Fibroblast of mammary gland (primary cell): ENCODE measurements at places on chromosomes 3 and 15.

GRCh38 chr3:14564741-14565140 is 24.6 kb upstream of the GRIP2 start:
- no peak for DNase-seq

DNA sequence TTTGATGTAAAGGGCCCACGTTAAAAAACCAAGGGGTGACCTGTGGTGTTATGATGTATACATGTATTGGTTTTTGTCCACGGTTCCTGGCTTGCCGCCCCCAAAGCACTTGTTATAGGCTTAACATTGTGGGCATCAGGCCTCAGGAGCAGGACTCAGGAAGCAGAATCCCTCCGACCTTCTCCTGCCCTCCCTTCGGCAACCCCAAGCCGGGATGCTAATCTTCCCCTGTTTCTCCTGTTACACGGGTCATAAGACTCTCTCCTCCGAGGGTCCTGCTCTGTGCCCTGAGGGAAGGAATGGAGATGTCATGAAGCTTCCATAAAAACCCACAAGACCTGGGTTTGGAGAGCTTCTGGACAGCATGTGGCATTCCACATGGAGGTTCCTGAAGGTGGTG is 48.8 kb downstream of the RPLP1 start:
- no peak for DNase-seq

DNA sequence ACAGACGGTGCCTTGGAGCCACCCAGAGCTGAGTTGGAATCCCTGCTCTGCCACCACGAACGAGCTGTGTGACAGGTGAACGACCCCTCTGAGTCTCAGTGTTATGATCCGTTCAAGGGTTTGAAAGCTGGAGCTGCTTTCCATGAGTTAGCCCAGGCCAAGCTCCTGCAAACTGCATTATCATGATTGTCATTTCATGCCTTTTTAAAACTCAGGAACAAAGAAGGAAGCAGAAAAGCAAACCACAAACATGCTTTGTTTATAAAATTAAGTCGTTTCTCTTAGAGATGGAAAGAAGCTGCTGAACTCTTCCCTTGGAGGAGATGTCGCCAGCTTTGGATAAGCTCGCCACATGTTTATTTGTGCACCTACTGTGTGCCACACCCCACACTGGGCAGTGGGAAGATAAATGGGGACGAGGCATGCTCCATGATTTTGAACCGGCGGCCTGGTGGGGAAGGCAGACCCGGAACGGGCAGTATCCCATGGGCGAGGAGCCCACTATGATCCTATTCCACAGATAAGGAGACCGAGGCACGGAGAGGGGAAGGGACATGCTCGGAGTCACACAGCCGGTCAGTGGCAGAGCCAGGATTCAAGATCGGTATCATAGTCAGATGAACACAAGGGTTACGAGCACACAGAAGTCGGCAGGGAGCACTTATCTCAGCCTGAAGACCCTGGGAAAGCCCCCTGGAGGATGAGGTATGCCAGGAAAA is 15.9 kb downstream of the HRH1 start:
- DNase-seq: no peak

DNA sequence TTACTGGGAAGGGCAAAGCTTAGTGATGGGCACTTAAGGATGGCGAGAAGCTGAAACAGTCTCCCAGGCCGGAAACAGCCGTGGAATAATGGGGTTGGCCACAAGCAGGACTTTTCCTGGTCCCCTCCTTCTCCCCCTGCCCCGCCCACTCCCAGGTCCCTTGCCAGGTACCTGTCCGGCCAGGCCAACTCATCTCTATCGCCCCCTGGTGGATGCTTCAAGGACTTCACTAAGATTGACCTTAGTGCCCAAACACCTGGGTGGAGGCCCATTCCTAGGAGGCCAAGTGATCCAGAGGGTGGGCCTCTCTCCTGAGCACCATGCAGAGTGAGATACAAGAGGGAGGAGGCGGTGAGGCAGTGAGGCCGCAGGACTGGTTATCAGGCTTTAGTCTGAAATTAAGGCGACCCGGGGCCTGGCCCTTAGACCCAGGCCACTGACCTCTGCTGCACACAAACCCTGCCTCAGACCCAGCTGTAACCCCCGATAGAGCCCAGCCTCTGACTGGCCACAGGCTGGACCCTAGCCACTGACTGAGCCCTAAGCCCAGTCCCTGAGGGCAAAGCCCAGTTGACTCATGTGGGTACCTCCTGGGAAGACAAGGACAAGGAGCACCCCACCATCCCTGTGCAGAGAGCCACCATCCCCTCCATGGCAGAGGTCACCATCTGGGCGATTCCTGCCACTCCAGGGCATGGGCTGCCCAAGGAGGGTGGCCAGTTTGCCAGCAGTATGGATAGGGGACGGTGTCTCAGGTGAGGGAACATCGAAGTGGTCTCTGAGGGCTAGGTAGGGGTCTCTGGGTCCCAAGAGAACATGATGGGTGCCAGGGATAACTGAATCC is 37.6 kb downstream of the VIPR1 start:
- DNase-seq: peak; percentile 26

DNA sequence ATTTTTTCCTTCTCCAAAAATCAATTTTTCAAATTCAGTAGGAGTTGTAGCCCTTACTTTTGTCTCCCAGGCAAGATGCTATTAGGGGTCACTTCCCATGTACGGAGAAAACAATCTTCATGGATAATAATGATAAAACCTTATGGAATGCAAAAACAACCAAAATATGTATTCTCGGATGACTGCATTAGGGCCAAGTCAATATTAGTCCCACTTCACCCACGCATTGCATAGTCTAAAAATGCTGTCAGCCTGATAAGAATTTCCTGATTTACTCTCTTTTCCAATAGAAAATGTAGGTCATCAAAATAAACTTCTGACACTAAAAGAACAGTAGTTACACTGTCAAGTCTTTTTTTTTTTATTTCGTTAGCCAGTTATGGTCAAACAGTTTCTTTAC is 2.7 kb downstream of the VGLL3 start:
- DNase-seq: peak; percentile 87

DNA sequence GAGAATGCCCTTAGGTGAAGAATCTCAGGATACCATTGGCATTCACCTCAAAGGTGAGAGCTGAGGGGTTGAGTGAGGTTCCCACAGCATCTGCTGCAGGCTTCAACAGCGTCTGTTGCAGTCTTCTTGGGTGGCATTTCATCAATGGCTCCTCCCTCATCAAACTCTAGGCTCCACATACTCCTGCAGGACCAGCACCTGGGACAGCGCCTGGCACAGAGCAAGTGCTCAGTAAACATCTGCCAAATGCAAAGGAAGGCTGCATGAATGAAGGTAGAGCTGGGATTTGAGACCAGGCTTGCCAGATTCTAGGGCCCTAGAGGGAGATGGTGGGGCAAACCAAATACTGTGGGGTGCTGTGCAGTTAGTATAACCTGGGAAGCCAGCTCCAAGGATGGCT is 9.6 kb downstream of the TRH start:
- no peak for DNase-seq

- no peak for DNase-seq
Measured at GRCh38 chr15:80087104-80087503, 27.6 kb downstream of the ZFAND6 start.

- no peak for DNase-seq
Measured at GRCh38 chr3:55661571-55661970, 174.5 kb upstream of the WNT5A start.
